Muscle of leg (tissue), 16 donors: ENCODE measurements at places on chromosomes 2 and 18. TPM values are rescaled to one million over a fixed set of nuclear protein-coding genes. Genes with fewer than 3 reads are reported as not detected.
A peak's percentile ranks its signal among the peaks of the same experiment; 100 is the strongest.

- peaks cover 1% of the 10 kb centered on the region for H3K4me1 ChIP-seq
- no peak overlapping the region for H3K4me3 ChIP-seq
- H3K27me3 ChIP-seq, result peaks cover 2% of the 10 kb centered on the region
Measured at GRCh38 chr18:62445386-62445917, 77.4 kb upstream of the ZCCHC2 start.

- H3K4me1 ChIP-seq, result no peaks in the 10 kb centered on the region
- no peaks in the 10 kb centered on the region for H3K27me3 ChIP-seq
- no peaks in the 10 kb centered on the region for H3K36me3 ChIP-seq
- no peak overlapping the region for H3K27ac ChIP-seq
Measured at GRCh38 chr18:63758615-63759240, 16.5 kb upstream of the SERPINB7 start.

DNA sequence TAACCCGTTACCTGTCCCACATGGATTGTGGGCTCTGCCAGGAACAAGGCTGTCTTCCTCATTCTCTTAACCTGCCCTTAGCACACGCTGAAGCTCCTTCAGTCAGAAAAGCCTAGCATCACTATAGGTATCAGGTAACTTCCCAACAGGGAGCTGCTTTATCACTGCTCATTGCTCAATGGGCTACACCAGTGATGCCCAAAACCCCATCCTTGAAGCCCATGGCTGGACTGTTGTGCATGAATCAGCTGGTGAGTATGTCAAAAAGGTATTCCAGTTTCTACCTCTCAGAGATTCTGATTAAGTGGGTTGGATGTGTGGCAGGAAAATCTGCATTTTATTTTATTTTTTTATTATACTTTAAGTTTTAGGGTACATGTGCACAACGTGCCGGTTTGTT is 362.2 kb downstream of the LRATD1 start:
- H3K27me3 ChIP-seq, result no peaks in the 10 kb centered on the region
- DNase-seq, result no peak
- no peak overlapping the region for H3K27ac ChIP-seq
- no peak overlapping the region for H3K4me3 ChIP-seq

Gene ZDBF2
- 7.5 TPM for polyA plus RNA-seq

Gene GPR45
- polyA plus RNA-seq, result not detected

- H3K27ac ChIP-seq, result no peak overlapping the region
- no peaks in the 10 kb centered on the region for H3K27me3 ChIP-seq
- H3K36me3 ChIP-seq, result peaks cover 64% of the 10 kb centered on the region
- no peak overlapping the region for H3K4me3 ChIP-seq
- no peak for DNase-seq
- no peaks in the 10 kb centered on the region for H3K4me1 ChIP-seq
Measured at GRCh38 chr2:112658839-112659667, 13.3 kb downstream of the SLC20A1 start.

Gene OR6B2
- not detected for polyA plus RNA-seq

Gene PLCD4
- 47.1 TPM for polyA plus RNA-seq

DNA sequence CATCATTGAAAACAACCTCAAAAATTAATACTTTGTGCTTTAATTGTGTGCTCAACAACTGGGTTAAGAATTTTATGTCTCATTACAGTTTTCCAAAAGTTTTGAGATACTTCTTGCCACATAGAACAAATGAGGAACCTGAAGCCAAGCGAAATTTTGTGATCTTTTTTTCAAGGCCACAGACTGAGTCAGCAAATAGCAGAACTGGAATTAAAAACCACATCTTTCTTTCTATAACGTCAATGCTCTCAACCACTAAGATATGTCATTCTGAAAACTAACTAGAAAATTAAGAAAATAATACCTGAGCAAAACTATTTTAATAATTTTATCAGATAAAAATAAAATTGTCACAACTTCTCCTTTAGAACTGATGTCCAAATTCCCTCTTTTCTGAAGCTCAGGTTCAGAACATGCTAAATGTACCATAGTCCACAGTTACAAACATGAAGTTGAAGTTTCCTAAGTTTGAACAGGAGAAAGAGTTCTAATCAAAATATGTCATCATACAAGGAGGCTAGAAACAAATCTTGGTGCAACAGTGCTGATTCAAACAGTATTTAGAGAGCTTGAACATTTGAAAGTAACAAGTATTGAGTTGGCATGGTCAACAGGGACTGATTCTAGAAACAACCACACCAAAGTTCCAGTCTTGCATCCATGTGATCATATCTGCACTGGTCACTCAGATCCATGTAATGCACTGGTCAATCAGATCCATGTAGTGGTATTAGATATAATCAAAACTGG is 27.6 kb upstream of the CALCRL start:
- no peak overlapping the region for H3K27ac ChIP-seq
- H3K27me3 ChIP-seq, result no peaks in the 10 kb centered on the region
- H3K36me3 ChIP-seq, result peaks cover 2% of the 10 kb centered on the region
- no peak overlapping the region for H3K4me3 ChIP-seq
- peak; percentile 51 for DNase-seq

GRCh38 chr2:115652652-115653051 is 1210.2 kb downstream of the DPP10 start:
- no peaks in the 10 kb centered on the region for H3K36me3 ChIP-seq
- H3K4me3 ChIP-seq, result no peak overlapping the region
- no peak overlapping the region for H3K27ac ChIP-seq
- H3K27me3 ChIP-seq, result no peaks in the 10 kb centered on the region

- H3K4me3 ChIP-seq, result no peak overlapping the region
- peak; percentile 43 for DNase-seq
- no peak overlapping the region for H3K27ac ChIP-seq
- H3K27me3 ChIP-seq, result no peaks in the 10 kb centered on the region
- H3K4me1 ChIP-seq, result peaks cover 6% of the 10 kb centered on the region
Measured at GRCh38 chr2:24785671-24786321, 7.4 kb downstream of the PTRHD1 start.

GRCh38 chr18:38634117-38634516 is 1068.5 kb upstream of the CELF4 start:
- DNase-seq, result no peak
- H3K27me3 ChIP-seq, result no peaks in the 10 kb centered on the region
- H3K4me1 ChIP-seq, result no peaks in the 10 kb centered on the region
- H3K27ac ChIP-seq, result no peak overlapping the region
- no peak overlapping the region for H3K4me3 ChIP-seq

Gene HOXD1
- 0.57 TPM for polyA plus RNA-seq
